ENCODE measurements at places on chromosomes 3 and 15.
A peak's percentile ranks its signal among the peaks of the same experiment; 100 is the strongest.

DNA sequence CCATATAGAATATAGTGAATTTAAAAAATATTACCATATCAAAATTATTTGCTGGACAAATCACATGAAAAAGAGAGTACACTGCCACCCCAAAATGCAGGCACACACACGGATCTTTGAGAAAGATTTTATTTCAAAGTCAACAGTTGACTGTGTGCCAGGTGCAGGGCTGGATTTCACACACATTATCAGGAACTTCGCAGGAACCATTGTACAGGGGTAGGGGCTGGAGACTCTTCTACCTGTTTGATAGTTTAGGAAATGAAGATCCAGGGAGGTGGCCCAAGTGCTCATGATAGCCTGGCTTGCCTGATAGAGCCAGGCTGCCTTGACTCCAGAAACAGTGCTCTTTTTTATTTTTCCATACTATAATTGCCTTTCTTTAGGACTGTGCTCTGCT lies 54.2 kb downstream of the IL1RAP start:
- no peak for ATAC-seq

GRCh38 chr3:109923431-109923830 lies 586.1 kb upstream of the DPPA4 start:
- ATAC-seq, result no peak

DNA sequence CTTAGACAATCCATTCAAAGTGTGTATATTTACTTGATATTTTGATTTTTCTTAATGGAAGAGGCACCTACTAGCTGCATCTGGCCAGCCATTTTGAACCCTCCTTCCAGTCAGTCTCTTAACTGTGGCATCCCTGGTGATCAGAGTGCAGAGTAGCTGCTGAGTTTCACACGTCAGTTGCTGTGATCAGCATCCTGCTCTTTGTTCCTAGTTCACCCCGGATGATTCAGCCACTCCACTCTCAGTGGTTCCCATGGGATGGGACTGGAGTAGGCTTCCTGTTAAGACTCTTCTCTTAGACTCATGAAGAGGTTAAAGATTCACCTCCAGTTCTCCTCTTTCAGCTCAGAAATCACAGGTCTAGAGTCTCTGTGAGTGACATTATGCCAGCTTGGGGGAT lies 75.8 kb downstream of the STXBP5L start:
- ATAC-seq, result no peak

- peak; percentile 56 for ATAC-seq
Observed at GRCh38 chr3:150303768-150304167, 104.3 kb upstream of the TSC22D2 start.

DNA sequence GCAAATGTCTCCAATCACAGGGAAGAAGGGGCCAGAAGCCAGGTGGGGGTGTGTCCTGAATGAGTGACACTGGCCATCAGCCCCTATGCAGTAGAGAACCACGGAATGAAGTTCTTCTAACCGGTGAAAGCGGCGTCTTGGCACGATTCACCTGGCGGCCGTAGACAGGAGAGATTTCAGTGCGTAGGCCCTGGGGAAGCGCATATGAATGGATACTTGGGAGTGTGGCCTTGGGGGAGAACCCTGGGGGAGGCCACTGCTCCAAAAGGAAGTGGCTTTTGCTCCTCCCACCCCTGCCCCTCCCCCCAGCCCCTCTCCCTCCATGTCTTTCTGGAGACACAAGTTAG lies 43.6 kb downstream of the RBPMS2 start:
- ATAC-seq, result no peak

DNA sequence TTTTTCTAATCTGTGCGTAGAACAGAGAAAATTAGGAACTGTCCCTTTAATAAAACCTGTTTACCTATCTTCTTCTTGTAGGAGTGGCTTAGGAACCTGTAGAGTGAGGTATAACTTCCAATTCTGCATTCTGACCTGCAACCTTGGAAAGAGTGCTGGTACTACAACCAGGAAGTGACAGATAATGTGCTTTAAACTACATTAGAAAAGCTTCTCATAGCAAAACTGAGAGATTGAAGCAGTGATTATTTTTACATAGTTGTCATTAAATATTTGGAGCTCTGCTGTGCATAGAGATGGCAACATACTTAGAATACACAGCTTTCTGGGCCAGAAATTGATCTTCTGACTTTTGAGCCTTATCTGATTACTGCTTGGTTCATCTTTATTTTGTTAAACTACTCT lies 50.4 kb upstream of the ZDHHC23 start:
- ATAC-seq, result peak; percentile 97

- ATAC-seq, result no peak
Observed at GRCh38 chr3:178200316-178200715, 335.9 kb upstream of the KCNMB2 start.

DNA sequence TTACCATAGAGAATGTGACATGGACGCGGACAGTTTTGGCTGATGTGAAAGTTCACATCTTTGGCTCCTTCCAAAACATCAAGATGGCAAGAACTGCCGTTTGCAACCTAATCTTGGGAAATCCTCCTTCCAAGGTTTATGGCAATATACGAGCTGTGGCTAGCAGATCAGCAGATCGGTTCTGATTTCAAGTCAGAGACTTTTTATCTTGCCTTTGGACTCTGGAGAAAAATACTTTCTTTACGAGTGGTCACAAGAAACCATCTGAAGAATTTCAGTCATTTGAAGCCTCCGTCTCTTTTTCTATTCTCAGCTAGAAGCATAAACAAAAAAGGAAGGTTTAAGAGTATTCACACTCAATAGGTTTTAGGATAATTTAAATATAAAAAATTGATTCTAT lies 153.5 kb upstream of the MEIS2 start:
- ATAC-seq, result no peak

DNA sequence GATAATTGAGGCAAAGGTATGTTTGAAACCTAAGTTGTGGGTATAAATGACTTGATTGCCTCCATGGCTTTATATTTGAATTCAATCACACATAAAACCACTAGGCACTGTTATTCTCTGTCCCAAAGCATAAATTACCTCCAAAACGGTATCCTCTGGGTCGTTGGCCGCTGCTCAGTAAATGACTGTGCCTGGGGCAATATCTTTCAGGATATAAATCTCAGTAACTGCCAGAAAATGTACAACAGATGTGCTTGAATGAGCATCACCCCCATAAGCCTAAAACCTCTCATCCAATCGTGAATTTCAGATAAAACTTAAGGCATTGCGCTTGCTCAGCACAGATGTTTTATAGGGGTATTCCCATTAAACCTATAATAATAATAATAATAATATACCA lies 19.0 kb upstream of the C3orf49 start:
- ATAC-seq, result no peak

All from esophagus mucosa (tissue), 1 donor.